Activated T-helper 2 cell treated with anti-CD3 and anti-CD28 coated beads, Interferon-gamma antibody, Interleukin-2, Interleukin-4, amounts not matched to agents 10 μg/mL and 5 μg/mL and 100 μg/mL, durations not matched to agents 14 hours and 24 hours and 36 hours (primary cell): ENCODE measurements at places on chromosomes 6 and 20. TPM values are rescaled to one million over a fixed set of nuclear protein-coding genes. Genes with fewer than 3 reads are reported as not detected.

Gene ANKRD6
- 2.2 TPM in 2 replicates for total RNA-seq

Gene PLG
- 0.18 and 0.23 TPM in 2 replicates for total RNA-seq

Gene GLP1R
- total RNA-seq, result 0.05 and 0.14 TPM in 2 replicates

Gene BMP6
- 0.78 and 1.1 TPM in 2 replicates for total RNA-seq

DNA sequence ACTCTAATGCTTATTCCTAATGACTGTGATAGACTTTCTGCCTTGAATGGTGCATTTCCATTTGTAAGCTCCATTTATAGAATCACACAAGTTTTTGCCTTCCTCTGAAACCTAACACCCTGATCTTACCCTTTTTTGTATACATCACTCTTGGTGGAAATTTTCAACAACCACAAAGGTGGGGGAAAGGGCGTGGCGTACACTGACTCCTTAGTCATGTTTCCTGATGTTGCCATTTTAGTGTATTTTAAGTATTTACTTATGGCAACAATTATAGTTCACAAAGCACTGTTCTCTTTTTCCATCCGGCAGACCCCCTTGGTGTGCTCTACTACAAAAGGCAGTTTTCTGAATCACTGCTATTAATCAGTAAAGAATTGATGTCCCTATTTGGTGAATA, 92.0 kb downstream of the ATXN1 start:
- peaks cover 71% of the 10 kb centered on the region for H3K4me1 ChIP-seq
- peak overlapping the region; percentile 68 for H3K4me3 ChIP-seq
- peak; percentile 71 for DNase-seq
- H3K36me3 ChIP-seq, result peaks cover 64% of the 10 kb centered on the region

DNA sequence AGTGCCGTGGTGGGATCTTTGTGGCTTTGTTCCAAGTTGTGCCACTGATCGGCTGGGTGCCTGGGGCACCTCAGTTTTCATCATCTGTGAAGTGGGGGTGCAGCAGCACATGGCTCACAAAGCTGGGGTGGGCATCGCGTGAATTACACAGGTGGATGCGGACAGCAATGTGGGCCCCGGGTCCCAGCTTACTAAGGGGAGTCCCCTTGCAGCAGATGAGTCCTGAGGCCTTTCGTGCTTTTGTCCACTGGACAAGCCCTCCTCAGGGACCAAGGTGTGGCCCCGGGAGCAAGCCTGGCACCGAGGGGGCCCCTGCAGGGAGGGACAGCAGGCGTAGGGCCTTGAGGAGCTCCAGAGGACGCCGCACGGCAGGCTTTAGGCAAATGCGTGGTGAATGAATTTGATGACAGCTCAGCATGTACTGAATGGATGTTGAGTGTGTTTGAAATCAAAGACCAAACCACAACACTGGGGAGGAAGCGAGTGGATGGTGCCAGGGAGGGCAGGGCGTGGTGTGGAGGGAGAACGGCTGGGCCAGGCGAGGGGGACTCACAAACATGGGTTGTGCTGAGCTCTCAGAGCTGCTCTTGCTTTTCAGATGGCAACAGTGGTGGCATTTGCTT, 53.2 kb downstream of the IRF4 start:
- no peaks in the 10 kb centered on the region for H3K27me3 ChIP-seq
- DNase-seq, result peak; percentile 42
- peaks cover 53% of the 10 kb centered on the region for H3K4me1 ChIP-seq
- H3K27ac ChIP-seq, result peak overlapping the region; percentile 91

GRCh38 chr6:72716916-72717315, 95.1 kb downstream of the KCNQ5 start:
- peak overlapping the region; percentile 8 for H3K27ac ChIP-seq
- no peak for DNase-seq
- no peak overlapping the region for H3K4me3 ChIP-seq
- H3K4me1 ChIP-seq, result peaks cover 4% of the 10 kb centered on the region
- no peaks in the 10 kb centered on the region for H3K36me3 ChIP-seq

- no peak overlapping the region for H3K4me3 ChIP-seq
- H3K36me3 ChIP-seq, result peaks cover 10% of the 10 kb centered on the region
- H3K27me3 ChIP-seq, result peaks cover 22% of the 10 kb centered on the region
- peaks cover 11% of the 10 kb centered on the region for H3K4me1 ChIP-seq
- no peak for DNase-seq
Measured at GRCh38 chr6:31243508-31243907, 28.4 kb downstream of the HLA-C start.

- no peaks in the 10 kb centered on the region for H3K36me3 ChIP-seq
- no peak overlapping the region for H3K4me3 ChIP-seq
- no peak overlapping the region for H3K27ac ChIP-seq
- no peaks in the 10 kb centered on the region for H3K4me1 ChIP-seq
- DNase-seq, result no peak
Measured at GRCh38 chr6:82270881-82271635, 23.5 kb upstream of the IBTK start.

GRCh38 chr6:39322306-39322850, at the start of gene KCNK16:
Gene KCNK16, minus strand, starts transcription at chr6:39322702. Its CDS starts 162 bp downstream, at chr6:39322540.
- no peak within 1 kb of the TSS for H3K27ac ChIP-seq
- H3K36me3 ChIP-seq, result no peaks in the 10 kb centered on the region
- no peak for DNase-seq
- H3K4me3 ChIP-seq, result no peak within 1 kb of the TSS
